T-cell (primary cell): ENCODE measurements at places on chromosomes 7 and 10.

DNA sequence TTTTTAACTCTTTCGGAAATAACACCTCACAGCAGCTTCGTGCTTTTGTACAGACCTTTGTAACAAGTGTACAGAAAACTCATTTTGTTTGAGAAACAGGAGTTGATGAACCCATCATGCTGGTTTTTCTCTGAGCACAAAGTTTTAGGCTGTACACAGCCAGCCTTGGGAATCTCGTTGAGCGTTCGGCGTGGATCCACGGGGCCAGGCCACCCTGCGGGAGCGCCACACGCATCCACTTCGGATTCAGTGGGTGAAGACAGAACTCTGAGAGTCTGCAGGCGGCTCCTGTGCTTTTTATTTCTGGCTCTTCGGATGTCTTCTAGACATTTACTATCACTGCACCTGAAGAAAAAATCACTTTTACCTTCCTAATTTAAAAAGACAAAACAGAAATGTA, 131.2 kb downstream of the SMURF1 start:
- DNase-seq: no peak

DNA sequence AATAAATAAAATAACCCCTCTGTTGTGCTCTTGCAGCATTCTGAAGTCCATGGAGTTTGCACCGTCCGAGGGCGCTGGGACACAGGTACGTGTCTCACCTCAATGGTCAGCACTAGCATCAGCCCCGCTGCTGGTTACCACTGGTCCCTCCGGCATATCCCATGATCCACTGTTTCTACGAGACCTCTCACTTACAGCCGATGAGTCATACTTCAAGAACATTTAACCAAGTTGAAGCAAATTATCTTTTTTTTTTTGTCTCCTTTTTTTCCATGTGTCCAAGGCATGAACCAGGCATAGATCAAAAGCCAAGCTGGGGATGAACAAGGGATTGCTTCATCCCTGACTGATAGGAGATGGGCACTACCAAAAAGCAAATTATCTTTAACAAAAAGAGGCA, 92.9 kb upstream of the SH2B2 start:
- DNase-seq: no peak

GRCh38 chr7:106129291-106129690, 17.2 kb upstream of the SYPL1 start:
- DNase-seq: no peak

GRCh38 chr7:74269757-74270277, 15.6 kb upstream of the RFC2 start:
- DNase-seq: peak; percentile 62

DNA sequence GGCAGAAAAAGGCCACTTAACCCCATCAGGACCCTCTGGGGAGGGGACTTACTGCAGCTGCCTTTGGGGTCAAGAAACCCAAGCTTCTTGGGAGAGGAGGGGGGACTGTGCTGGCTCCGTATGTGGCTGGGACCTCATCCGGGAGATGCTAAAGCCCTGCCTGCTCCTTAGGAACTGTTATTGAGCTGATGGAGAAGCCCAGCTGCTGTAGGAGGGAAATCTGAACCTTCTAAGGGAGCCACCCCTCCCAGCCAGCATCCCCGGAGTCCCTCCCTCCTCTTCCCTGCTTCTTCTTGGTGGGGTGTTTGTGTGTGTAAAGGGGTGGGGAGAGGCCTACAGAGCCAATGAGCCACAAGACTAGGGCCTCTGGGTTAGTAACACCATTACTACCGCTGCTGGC, 8.2 kb downstream of the KCNIP2 start:
- DNase-seq: no peak

GRCh38 chr10:22791665-22792064, 77.3 kb upstream of the PIP4K2A start:
- no peak for DNase-seq

DNA sequence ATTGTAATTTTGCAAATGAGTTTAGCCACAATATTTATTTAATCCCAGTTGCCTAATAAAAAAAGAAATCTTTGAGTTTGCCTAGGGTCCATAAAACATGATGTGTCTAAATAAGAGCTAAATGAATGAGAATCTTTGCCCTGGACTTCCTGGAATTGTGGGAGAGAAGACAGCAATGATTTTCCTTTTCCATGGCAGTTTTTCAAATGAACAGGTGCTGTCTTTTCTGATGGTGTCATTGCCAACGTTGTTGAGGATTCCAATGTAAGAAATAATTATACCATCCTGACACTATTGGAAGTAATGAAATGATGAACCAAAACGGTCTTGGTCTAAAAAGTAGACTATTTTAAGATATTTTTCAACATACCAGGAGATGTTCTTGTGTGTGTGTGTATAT, 984.7 kb upstream of the CELF2 start:
- DNase-seq: no peak

- DNase-seq: no peak
Measured at GRCh38 chr7:15399441-15399840, 162.4 kb downstream of the AGMO start.

DNA sequence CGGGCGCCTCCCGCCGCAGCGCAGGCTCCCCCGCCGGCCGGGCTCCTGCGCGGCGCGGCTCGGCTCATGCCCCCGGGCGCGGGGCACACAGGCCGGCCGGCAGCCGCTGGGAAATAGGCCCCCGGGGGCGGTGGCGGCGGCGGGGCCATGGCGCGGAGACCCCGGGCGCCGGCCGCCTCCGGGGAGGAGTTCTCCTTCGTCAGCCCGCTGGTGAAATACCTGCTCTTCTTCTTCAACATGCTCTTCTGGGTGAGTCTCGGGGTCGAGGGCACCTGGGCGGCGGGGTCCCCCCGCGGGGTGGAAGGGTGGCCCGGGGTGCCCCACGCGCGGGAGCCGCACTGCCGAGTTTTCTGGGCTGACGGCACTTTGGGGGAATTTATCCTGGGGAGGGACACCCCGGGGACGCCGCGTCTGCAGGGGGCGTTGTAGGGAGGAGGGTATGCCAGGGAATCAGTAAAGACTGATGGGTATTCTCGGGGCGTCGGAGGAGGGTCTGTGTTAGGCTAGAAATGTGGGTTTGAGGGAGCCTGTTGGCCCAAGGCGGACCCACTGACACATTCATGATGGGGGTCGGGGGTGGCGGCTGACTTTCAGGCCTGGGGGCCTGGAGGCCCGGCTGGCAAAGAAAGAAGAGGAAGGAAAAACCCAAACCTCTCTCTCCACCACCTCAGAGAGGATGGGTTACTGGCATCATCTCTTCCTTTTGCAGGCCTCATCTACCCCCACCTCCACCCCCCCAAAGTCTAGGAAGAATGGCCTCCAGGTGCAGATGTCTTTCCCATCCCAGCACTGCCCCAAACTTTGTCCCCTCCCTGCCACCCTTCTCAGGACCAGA, 544 bp downstream of the TSPAN33 start:
- DNase-seq: no peak

DNA sequence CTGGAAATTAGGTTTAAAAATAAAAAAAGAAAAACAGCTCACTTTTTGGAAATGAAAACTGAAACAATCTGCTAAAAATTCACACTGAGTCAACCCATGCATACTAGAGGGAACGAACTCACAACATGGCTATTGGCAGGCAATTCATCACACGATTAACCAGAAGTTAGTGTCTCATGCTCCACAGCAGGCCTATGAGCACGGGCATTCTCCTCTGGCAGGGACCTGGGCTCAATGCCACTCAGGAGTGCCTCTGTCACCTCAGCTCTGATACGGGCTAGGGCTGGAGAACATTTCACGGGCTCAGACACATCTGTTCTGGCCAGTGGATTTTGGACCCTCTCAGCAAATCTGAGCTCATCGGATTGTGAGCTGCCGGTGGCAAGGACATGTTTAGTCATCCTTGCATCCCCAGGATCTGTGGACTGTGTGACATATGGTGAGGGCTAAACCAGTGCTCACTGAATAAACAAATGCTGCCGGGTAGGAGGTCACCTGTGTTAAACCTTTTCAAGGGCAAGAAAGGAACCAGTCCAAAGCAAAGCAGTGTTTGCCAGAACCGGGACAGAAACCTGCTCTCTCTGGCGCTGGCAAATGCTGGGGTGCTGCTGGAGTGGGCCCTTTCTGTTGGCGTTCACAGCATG, 40.1 kb downstream of the POLR3A start:
- DNase-seq: no peak

GRCh38 chr10:50990568-50991455, 83.5 kb upstream of the PRKG1 start:
- no peak for DNase-seq

GRCh38 chr7:26862834-26863233, 1.6 kb downstream of the SKAP2 start:
- no peak for DNase-seq

DNA sequence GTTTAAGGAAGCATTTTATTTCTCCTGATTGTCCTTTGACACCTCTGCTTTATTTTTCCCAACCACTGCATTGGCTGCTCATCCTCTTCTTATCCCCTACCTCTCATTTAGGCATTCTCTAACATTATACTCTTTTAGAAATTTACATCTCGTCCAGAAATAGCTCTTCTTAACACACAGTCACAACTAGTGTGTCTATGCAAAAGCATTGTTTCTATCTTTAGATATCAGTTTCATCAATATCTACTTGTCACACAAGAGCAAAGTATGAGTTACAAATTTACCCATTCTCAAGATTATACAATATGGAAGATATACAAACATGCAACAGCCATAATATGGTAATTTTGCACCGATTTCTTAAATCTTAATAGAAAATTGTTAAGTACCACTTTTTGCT, 35.7 kb upstream of the MDFIC start:
- no peak for DNase-seq

DNA sequence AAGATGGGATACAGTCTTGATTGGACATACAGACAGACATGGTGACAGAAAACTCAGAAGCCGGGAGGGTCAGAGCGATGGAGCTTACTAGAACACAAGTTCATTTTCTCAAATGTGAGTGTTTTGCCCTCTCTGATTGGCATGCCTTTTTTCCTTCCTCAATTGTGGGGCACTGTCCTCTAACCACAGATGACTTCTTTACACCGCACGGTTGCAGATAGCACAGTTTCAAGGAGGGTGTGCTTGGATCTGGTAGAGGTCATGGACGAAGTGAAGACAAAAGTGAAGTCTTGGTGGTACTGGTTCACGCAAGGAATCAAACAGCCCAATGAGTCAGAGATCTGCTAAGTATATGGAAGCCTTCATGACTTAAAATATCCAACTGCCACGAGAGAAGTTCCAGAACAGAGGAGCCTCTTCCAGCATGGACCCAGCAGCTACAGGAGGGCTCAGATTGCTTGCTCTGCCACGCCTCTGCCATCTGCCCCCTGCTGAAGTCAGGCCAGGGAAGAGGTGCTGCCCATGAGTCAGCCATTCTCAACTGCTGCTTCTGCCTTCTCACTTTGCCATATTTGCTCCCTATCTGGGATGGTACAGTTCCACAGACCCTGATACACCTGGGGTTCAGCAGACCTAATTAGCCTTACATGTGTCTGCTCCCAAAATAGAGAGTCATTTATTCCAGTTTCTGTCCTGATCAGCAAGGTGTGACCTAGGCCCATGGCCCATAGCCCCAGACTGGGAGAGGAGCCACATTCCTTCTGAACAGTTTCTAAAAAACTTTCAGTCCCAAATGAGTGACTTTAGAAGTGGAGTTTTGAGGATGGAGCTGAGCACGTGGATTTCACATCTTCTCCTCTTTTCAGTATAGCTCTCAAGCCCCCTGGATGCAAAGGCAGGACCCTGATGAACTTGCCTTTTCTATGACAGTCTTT, 413.8 kb downstream of the KCNMA1 start:
- no peak for DNase-seq

DNA sequence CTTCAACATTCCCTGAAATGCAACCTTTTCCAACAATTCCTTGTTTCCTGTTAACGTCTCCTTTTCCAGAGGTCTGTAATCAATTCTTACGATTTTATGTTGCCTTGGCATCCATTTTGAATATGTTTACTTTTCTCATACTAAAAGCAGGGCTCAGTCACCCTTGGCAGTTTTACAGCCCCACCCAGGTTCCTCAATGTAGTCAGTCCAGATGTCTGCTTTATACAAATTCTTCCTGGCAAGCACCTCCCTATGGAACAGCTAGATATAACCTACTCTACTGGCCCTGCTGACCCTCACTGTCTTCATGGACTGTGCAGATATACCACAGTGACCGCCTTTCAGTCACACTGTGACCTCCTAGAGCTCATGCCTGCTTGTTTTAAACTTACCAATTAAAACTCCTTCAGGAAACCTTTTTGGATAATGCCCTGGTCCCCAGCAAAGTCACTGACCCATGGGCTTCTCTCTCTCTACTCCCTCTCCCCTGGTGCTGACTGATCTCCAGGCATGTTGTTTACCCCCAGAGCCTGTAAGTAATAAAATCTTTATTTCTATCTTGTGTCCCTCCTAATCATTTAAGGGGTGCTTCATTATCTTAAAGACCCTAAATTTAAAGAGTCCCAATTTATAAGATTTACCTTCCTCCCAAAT, 147.1 kb upstream of the STEAP1 start:
- no peak for DNase-seq

GRCh38 chr10:52400562-52400961, 86.5 kb downstream of the DKK1 start:
- DNase-seq: no peak

DNA sequence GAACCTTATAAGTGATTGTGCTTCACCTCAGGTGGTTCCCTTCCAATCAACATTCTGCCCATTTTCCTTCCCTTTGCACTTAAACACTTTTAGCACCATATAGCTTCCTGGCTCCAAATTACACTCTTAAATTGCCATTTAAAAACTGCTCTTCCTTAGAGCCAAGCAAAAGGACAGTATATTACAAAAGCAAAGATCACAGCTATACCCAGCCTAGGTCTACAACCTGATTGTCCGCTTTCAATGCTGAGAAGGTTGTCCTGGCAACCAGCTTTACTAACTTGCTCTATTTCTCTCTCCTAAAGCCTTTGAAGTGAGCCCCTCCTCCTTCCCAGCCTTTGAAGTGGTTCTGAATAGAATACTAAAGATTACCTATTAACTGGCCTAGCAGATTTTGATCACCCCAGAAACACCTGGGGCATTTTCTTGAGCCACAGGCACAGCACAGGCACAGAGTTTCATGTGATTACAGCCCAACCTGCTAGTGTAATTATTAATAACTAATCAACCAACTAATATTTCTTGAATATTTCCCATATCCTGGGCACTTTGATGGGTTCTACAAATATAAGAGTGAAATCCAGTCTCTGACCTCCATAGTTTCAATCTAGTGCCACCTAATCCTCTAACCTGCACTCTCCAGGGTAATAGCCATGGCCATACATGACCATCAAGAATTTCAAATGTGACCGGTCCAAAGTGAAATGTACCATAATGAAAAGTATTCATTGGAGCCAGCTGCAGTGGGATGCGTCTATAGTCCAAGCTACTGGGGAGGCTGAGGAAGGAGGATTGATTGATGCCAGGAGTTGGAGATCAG, 63.6 kb upstream of the TRIM24 start:
- no peak for DNase-seq

- no peak for DNase-seq
Measured at GRCh38 chr7:70710011-70710480, 421.9 kb upstream of the GALNT17 start.

- no peak for DNase-seq
Measured at GRCh38 chr10:50400694-50401093, 149.4 kb upstream of the ASAH2 start.
